CD4-positive, alpha-beta T cell treated with Interleukin-21 for 1 hour (primary cell): ENCODE measurements at places on chromosomes 2 and 18.

DNA sequence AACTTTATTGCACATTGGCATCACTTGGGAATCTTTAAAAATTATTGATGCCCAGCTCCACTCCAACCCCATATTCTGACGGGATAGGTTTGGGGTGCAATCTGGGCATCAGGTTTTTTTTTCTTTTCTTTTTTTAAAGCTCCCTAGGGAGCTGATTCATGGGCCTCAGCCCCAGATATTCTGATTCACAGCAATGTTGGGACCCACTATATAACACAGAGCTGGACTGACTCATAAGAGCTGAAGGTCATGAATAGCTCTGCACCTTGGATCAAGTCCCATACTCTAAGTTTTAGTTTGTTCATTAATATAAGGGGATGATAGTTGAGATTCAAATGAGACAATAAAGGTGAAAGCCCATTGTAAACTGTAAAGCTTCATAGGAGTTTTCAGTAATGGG is 191.1 kb upstream of the REV1 start:
- no peak for DNase-seq

DNA sequence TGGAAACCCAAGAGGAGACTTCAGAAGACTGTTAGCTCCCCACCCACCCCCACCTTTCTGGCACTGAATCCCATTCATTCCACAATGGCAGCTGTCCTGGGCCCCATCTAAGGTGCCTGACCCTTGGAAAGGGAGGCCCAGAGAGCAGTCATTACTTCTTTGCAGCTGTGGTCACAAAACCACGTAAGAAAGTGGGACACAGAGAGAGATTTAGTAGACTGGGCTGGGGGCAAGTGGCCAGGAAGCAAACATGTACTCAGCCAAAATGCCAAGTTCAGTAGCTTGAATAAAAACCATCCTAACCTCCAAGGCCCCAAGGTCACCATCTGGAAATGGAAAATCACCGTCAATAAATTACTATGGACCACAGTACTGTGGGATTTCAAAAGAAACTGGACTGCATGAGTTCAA is 381.4 kb downstream of the TNS1 start:
- no peak for DNase-seq

- DNase-seq: no peak
These were observed 55.1 kb upstream of the SERTAD2 start for GRCh38 chr2:64708829-64709228.

DNA sequence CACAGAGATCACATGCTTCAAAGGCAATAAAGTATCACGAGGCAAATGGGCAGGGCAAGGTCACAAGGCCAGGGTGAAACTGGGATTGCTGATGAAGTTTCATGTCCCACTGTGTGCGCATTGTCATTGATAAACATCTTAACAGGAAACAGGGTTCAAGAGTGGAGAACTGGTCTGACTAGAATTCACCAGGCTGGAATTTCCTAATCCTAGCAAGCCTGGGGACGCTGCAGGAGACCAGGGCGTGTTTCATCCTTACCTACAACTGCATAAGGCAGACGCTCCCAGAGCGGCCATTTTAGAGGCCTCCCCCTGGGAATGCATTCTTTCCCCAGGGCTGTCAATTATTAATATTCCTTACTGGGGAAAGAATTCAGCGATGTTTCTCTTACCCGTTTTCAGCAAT is 33.2 kb downstream of the PTPN4 start:
- no peak for DNase-seq

- DNase-seq: no peak
These were observed 31.1 kb downstream of the ACSL3 start for GRCh38 chr2:222891890-222892289.

GRCh38 chr2:121491518-121491917 is 39.2 kb upstream of the RNU4ATAC start:
- DNase-seq: no peak

DNA sequence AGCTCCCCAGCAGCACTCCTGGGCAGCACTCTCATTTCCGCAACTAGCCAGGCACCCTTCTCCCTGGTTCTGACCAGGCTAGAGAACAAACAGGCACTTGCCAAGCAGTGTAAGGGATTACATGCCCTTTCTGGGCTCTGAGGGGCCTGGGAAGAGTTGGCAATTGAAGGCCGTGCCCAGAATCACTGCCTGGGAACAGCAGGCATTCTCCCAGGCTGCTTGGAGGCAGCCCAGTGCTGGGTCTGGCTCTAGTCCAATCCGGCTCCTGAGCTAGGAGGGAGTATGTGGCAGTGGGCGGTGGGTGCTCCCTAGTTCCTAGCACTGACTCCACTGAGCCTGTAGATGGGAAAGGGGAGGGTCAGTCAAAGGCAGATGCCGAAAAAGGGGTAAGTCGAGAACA is 34.1 kb upstream of the SP3 start:
- DNase-seq: no peak
